ENCODE measurements at places on chromosomes 3 and 15.
A peak's percentile ranks its signal among the peaks of the same experiment; 100 is the strongest.

DNA sequence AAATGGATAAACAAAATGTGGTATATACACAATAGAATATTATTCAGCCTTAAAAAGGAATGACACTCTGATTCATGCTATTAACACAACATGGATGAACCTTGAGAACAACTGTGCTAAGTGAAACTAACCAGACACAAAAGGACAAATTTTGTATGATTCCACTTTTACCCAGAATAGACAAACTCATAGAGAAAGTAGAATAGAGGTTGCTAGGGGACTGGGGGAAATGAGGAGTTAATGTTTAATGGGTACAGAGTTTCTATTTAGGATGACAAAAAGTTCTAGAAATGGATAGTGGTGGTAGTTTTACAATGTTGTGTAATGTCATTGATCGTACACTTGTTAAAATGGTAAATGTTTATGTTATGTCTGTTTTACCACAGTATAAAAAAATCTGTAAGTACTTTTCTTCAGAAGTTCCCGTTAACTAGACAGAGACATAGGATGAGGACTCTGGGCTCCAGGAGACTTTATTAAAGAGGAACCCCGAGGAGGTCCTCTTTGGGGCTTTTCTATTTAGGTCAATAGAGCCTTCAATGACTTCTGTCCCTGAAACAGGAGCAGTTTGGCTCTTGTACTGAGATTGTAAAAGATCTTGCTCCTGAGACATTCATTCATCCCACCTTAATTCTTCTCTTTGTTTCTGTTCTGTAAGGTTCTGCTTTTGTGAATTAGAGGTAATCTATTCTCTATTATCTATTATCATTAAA, 24.5 kb downstream of the ABHD6 start:
- no peak for DNase-seq

GRCh38 chr3:152325136-152325535, 56.4 kb downstream of the MBNL1 start:
- no peak for DNase-seq

DNA sequence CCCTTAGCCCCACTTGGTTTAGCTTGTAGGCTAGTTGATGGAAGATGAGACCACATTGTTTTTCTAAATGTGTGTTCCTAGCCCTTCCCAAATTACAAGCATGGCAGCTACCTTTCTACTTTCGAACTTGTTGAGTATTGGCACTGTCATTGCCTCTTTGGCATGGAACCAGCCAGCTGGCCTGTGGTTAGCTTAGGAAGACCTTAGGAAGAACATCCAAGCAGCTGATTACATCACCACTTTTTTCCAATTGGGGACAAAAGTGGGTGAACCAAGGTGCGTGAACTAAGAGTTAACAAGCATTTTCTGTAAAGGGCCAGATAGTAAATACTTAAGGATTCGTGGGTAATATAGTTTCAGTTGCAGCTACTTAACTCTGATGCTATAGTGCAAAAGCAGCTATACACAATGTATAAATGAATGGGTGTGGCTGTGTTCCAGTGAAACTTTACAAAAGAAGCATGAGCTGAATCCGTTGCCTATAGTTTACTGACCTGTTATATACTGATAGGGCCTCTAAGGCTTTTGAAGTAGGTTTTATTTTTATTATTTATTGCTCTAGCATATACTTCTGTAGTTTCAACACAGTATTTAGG, 8.5 kb downstream of the KLHL18 start:
- DNase-seq, result no peak

- DNase-seq, result peak; percentile 34
These were observed 59.2 kb downstream of the PIAS1 start for GRCh38 chr15:68113273-68113672.

GRCh38 chr3:114376516-114377185, 82.8 kb downstream of the TIGIT start:
- no peak for DNase-seq

- DNase-seq, result peak; percentile 52
These were observed 1.3 kb downstream of the ADAMTS9 start for GRCh38 chr3:64686446-64686908.

- DNase-seq, result no peak
These were observed 71.4 kb upstream of the TLE3 start for GRCh38 chr15:70169147-70169546.

GRCh38 chr3:171508206-171508605, 48.0 kb upstream of the TNIK start:
- no peak for DNase-seq

DNA sequence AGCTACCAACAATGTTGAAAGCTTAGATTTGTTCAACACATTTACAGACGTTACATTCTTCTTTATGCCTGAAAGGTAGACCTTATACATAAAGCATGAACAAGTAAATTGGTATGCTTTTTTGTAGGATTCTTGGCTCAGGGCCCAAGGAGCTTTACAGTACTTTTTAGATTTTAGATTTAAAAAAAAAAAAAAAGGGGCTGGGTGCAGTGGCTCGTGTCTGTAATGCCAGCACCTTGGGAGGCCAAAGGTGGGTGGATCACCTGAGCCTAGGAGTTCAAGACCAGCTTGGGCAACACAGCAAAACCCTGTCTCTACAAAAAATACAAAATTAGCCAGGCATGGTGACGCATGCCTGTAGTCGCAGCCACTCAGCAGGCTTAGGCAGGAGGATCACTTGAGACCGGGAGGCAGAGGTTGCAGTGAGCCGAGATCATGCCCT, 39.7 kb downstream of the MEF2A start:
- DNase-seq, result peak; percentile 6

GRCh38 chr3:111577798-111578685, 17.1 kb downstream of the ZBED2 start:
- peak; percentile 93 for DNase-seq

DNA sequence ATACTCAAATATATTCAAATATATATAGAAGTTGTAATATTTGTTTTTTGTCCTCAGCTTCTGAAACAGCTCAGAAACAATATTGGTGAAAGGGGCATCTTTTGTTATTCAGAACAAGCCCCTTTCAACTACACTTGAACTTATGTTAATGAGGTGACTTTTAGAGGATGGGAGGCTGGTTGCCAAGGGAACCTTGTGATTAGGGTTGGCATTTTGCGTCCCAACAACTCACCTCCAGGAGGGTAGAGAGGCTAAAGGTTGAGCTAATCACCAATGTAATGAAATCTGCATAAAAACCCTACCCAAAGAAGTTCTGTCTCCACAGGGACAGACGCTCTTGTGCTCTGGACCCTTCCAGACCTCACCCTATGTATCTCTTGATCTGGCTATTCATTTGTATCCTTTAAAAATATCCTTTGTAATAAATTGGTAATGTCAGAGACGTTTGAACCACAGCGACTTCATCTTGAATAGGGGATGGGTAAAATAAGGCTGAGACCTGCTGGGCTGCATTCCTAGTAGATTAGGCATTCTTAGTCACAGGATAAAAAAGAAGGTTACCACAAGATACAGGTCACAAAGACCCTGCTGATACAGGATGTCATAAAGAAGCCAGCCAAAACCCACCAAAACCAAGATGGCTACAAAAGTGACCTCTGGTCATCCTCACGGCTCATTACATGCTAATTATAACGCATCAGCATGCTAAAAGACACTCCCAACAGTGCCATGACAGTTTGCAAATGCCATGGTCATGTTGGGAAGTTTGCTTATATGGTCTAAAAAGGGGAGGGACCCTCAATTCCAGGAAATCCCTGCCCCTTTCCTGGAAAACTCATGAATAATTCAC, 111.1 kb downstream of the FMN1 start:
- peak; percentile 33 for DNase-seq

DNA sequence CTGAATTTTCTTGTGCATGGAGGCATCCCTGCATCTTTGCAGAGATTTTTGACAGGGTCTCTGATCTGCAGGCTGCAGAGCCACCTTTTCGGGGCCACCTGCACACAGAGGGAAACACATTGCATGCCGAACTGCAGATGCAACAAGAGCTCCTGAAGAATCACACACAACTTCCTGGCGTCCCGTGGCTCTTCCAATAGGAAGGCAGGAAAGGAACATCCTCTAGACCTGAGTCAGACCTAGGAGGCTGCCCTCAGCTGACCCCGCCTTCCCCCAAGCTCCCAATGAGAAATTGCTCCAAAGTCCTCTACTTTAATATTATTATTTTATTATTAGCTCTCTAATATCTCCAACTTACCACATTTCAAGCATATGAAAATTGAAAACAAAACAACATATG, 213.2 kb upstream of the ARRDC4 start:
- no peak for DNase-seq

GRCh38 chr3:98662699-98663098, 69.3 kb upstream of the CPOX start:
- no peak for DNase-seq

- peak; percentile 53 for DNase-seq
These were observed at the start of gene PAK6 for GRCh38 chr15:40238532-40239403. Gene PAK6, plus strand, starts transcription at chr15:40239063. Its CDS starts 25,723 bp downstream, at chr15:40264786.

DNA sequence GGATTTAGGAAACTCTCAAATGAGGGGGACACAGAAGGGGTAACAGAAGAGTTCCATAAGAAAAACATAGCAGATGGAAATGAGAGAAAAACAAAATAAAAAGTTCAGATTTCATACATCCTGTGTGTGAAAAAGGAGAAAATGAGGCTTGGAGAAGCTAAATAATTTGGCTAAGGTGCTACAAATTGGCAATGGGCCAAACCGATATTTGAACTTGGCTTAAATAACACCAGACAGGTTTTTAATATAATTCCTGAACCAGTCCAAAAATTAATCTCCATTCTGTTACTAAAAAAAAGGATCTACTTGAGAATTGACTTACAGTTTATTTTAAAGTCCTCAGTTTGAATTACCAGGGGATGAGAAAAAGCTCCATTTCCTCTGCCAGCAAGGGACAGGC, 342.9 kb upstream of the DPH6 start:
- DNase-seq, result no peak

DNA sequence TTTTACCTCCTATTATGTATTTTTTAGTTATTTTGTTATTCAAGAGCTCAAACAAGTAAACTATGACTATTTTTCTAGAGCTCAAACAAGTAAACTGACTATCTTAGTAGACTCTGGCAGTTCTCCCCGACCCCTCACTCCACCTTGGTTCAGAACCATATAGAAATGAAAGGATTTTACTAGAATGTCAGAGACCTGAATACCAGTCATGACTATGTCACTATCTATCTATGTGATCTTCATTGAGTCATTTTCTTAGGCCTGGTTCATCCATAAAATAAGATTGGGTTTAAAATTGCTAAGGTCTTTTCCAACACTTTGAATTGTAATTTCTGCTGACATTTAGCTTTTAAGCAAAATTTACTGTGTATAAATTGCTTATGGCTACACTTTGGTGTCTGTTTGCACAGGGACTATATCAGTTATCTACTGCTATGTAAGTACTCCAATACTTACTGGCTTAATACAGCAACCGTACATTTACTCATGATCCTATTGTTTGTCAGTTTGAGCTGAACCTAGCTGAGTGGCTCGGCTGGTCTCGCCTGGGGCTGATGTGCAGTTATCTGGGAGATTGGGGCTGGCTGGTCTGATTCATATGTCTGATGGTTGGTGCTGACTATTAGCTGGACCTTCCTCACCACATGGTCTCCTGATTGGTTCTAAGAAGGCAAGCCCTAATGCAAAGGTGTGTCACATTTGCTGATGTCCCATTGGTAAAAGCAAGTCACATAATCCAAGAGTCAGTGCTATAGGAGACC, 37.0 kb downstream of the RASA2 start:
- peak; percentile 16 for DNase-seq

DNA sequence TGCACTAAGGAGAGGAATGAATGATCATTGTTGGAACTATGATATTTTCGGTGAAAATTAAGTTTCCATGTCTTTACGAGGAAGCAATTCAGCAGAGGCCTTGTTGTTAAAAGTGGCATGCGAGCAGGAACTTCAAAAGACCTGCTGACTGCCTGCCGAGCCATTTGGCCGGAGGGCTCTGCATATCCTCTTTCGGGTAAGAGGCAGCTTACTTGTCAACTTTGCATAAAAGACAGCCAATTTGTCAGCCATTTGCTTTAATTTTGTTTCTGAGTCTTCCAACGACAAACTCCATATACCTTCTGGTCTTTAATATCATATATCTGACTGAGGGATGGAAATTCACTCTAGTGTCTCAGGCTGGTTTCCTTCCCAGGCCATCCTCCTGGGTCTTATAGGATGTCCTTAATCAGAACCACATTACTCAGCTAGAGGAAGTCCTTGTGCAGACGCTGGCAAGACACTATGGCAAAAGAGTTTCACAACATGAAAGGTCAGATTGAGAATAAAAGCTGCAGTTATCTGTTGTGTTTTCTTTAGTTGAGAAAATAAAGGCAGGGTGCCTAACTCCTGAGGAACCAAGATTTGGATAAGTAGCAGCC, 128.7 kb upstream of the WNT5A start:
- no peak for DNase-seq

DNA sequence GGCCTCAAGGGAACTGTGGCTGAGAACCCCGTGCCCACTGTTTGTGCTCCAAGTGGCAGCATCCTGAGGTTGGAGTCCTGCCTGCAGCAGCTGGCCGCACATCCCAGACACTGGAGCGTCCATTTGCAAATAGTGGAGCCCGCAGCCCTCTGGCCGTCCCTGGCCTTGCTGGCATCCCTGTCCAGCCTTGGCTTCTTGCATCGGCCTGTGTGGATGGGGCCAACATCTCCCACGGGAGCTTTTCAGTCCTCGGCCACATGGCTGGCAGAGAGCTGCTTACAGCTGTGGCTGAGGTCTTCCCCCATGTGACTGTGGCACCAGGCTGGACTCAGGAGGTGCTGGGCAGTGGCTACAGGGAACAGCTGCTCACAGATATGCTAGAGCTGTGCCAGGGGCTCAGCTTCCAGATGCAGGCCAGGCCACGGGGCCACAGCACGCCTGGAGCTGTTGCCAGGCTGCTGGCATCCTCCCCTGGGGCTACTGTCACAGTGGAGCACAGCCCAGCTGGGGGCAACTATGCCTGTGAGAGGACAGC, 71.2 kb downstream of the FAM43A start:
- no peak for DNase-seq

GRCh38 chr3:35187908-35188307, 451.4 kb upstream of the ARPP21 start:
- no peak for DNase-seq

DNA sequence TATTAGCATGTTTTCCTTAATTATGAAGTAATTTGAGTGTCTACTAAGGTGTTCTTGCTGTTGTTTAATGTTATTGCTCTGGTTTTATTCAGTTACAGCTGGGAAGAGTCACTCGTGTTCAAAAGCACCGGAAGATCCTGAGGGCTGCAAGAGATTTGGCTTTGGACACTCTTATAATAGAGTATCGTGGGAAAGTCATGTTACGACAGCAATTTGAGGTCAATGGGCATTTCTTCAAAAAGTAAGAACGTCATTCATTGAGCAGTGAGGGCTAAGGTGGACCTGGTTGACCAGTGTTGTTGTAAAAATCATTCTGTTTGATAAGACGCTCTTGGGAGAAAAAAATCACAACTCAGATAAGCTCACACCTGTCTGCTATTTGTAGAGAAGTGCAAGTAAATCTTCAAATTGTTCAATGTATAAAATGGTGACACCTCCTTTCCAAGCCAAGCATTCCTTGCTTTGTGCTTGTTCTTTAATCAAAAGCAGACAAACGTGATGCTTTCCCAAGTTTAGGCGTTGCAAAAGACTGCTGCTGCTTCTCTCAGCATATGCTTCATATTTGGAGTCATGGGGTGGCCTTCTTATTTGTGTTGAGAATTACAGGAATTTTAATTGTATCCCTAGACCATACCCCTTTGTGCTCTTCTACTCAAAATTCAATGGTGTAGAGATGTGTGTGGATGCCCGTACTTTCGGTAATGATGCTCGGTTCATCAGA, 44.2 kb downstream of the SETD5 start:
- no peak for DNase-seq

GRCh38 chr3:113496924-113497323, 18.0 kb downstream of the SPICE1 start:
- peak; percentile 53 for DNase-seq

- DNase-seq, result peak; percentile 17
These were observed 363.2 kb upstream of the NAALADL2 start for GRCh38 chr3:174495928-174496327.

- DNase-seq, result peak; percentile 72
These were observed 7.2 kb downstream of the KLHL6 start for GRCh38 chr3:183548262-183548769.
